ENCODE measurements at places on chromosomes 12 and 14. TPM values are rescaled to one million over a fixed set of nuclear protein-coding genes. Genes with fewer than 3 reads are reported as not detected.

Gene HOXC12
- not detected for total RNA-seq

Gene PIWIL1
- total RNA-seq: 0.08 TPM

Gene TC2N
- total RNA-seq: 2.4 TPM

Gene LRRC10
- total RNA-seq: not detected

Gene PLCZ1
- total RNA-seq: not detected

- no peak for DNase-seq
Measured at GRCh38 chr12:7107636-7108002, 1.4 kb downstream of the C1RL start.

DNA sequence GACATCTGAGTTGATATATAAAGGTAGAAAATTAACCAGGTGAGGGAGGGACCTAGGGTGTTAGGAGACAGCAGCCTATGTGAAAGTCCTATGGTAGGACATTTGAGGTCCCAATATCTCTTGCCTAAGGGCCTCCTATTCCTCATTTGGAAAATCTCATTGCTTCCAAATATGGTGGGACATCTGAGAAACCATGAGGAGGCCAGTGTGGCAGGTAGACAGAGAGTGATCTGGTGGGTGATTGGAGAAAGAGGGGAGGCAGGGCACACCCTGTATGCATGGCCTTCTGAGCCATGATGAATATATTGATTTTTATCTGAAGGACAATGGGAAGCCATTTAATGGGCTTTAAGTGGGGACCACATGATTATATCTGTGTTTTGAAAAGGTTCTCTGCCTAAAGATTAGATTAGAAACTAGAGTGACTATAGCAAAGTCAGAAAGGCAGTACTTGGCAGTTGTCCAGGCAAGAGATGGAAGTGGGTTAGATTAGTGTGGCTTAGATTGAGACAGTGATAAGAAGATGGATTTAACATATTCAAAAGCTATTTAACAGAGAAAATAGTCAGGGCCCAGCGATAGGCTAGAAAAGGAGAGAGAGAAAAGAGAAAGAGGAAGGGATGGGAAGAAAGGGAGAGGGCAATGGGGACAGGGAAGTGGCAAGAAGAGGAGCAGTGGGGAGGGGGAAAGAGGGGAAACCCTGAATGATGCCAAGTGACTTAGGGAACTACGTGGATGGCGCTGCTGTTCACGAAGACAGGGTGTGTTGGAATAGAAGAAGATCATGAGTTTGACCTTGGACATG, 237.2 kb upstream of the SRRM4 start:
- DNase-seq: no peak

GRCh38 chr14:60327447-60328331, 78.7 kb downstream of the PPM1A start:
- DNase-seq: no peak

- DNase-seq: no peak
Measured at GRCh38 chr14:98946940-98947339, 325.1 kb downstream of the BCL11B start.

DNA sequence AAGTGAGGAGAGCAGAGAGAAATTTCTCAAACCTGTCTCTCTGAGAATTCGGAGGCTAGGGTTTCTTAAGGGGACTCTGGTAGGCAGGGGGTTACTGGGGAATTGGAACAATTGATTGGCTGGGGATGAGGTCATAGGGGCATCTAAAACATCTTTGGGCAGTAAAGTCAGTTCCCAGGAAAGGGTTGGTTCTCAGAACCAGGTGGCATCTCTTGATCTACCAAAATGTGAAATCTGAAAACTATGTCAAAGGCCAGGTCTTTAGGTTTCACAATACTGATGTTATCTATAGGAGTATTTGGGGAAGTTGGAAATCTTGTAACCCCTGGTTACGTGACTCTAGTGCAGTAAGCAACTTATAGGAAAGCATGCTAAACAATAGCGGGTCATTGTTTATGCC, 6.9 kb downstream of the C12orf75 start:
- no peak for DNase-seq

DNA sequence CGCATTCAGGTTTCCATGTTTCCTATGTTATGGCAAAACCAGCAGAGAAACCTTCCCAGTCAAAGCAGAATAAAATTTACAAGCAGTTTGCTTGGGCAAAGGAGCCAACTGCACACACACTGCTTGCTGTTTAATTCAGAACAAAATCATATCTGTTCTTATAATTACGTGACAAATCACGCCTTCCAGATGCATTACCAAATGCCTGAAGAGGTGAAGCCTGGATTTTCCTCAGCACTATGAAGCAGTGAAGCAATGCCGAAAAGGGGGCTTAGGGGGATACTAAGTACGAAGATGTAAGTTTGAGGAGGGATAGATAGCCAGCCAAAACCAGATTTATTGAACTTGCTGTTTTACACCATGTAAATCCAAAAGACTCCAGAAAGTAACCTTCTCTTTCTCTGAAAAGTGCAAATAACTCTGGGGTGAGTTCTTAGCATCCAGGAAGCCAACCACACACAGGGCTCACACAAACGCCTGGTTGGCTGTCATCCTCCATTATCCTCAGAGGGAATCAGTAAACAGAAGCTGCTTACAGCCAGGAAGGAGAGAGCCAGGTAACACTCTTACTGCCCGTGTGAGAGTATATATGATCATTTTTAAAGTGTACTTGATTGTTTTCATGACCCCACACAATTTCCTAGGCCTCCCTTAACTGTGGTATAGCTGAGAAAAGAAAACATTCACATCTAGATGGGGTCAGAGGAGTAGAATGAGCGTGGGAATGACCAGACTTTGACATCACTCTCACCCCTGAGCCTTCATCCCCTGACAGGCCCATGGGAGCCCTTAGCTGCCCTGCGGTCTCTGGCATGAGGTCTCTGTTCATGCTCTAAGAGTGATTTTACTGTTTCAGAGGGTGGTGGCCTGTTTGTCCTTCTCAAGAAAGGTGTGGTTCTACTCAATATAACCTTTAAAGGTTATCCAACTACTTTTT, 442.5 kb downstream of the EGLN3 start:
- DNase-seq: no peak

DNA sequence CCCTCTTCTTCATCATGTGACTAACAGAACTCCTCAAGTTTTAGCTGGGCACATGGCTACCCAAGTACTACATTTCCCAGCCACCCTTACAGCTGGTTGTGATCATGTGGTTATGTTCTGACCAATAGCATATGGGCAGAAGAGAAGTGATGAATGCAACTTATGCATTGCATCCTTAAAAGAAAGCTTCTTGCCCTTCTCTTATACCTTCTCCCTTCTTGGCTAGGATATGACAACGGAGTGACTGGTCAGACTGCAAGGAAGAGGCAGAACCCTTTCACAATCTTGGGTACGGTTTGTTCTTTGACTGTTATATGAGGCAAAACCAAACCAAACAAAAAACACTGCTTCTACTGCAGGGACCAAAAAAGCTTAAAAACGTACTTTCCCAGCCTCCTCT, 66.5 kb upstream of the MAX start:
- no peak for DNase-seq

- no peak for DNase-seq
Measured at GRCh38 chr12:85065837-85066482, 29.8 kb downstream of the LRRIQ1 start.
